ENCODE measurements at places on chromosomes 13 and 19.

DNA sequence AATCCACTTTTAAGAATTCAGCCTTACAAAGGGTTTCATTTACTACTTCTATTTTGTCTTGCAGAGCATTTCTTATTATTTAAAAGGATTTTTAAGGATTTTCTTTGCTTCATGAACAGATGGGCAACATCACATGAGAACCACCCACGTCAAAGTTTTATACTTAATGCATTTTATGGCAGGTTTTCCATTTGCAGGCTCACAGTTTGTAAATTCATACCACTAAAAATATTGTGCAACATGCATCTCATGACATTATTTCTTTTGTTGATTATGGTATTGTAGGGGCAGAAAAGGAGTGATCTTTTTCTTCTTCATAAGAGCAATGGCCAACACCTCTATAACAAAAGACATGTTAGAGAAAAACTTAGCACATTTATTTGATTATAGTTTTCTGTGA is 554.0 kb upstream of the SPRY2 start:
- DNase-seq: no peak

DNA sequence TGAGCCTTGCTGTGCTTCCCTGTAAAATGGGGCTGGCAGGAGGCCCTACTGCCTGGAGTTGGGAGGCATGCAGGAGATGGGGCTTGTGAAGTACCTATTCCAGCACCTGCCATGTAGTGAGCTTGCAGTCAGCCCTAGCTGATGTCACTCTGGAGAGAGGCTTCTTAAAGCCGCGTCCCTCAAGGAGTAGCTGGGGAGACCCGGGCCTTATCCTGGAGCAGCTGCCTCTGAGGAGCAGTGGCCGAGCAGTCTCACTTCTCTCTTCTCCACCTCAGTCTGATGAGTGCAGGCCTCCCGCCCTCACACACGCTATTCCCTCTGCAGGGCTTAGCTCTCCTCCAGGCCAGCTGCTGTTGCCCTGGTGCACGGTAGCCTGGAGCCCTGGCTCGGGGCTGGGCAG is 18.0 kb downstream of the CLASRP start:
- DNase-seq: no peak

GRCh38 chr19:36514012-36514612 is 14.0 kb downstream of the ZNF260 start:
- DNase-seq: no peak

DNA sequence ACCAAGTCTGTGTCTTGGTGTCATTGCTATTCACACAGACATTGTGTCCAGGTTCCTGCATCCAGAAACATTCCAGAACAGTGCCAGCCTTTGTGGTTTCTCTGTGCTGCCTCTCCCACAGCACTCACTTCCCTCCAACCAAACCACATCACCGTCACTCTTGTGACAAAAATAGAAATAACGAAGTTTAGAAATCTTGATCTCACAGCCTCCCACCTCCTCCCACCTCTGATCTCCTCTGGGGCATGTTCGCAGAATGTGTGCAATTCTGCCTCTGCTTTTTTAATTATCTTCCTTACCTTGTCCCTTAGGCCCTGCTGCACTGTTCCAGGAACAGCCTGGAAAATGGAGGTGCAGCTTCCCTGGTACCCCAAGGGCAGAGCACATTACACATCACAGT is 8.7 kb upstream of the SERPINE3 start:
- no peak for DNase-seq

DNA sequence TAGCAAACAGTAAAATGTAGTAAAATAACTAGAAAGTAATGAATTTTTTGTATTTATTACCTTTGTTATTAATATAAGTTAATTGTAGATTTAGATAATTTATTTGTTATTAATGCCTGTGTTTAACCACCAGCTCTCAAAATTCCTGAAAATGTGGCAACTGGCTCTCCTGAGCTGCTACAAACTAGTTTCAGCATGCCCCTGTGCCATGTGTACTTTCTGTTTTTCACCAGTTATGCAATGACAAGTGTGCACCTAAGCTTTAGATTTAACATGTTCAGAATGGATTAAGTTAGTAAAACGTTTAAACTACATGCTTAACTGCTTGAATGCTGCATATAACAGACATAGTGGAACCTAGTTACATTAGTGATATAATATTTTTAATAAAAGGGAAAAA is 88.1 kb downstream of the POSTN start:
- no peak for DNase-seq

DNA sequence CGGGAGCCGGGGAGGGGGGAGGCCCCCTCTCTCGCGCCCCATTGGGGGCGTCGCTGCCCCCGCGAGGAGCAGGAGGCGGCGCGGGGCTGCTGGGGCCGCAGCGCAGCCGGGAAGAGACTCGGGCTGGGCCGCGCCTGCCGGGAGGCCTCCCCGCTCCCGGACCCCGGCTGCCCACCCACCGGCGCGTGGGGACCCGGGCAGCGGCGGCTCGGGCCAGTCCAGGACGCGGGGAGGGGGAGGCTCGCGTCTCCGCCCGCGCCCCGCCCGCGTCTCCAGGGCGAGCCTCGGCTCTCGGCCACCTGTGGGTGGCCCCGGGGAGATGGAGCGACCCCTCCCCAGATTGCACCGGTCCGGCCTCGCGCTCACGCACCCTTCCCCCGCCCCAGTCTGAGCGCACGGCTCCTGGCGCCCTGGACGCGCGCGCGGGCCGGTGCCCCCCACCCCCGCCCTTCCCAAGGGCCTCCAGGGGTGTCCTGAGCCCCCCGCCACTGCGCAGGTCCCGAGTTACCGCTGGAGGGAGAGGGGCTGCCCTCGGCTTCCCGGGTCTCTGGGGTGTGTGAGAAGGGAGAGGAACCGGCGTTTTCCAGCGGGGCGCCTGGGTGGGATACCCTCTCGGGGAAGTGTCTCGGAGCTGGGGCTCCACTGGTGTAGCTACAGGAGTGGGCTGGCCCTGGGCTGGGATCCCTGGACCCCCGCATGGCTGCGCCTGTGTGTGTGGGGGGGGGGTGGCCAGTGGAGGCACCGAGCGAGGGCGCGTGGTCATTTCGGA is 645 bp downstream of the PALM start:
- DNase-seq: no peak

DNA sequence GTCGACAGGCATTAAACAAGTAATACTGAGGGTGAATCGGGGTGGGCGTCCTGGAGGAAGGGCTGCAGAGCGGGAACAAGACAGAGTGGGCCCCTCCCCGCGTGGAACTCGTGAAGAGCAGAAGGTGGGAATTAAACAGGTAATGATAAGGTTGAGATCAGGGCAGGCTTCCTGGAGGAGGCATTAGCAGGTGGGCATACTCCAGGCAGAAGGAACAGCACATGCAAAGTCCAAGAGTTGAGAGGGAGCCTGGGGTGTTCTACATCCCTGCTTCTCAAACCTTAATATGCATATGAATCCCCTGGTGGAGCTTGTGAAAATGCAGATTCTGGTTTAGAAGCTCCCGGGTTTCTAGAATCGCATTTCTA is 23.3 kb downstream of the SLC8A2 start:
- no peak for DNase-seq

GRCh38 chr13:37492741-37493514 is 105.6 kb downstream of the POSTN start:
- DNase-seq: no peak

DNA sequence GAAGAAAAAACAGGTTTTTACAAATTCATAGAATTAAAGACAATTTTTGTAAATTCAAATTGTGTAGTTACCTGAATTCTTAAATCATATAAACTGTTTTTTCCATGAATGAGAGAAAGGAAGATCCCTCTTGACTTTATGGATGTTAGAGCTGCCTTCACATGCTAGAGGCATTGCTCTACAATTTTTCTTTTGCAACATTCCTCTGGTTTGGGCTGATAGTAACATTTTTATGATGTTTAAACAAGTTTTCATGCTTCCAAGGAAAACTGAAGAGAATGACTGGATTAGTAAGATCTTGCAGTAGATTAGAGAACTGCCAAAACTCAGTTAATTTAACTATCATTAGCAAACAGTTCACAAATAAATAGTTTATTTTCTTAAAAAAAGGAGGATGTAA is 250.6 kb downstream of the GPC6 start:
- no peak for DNase-seq

GRCh38 chr13:46492946-46493345 is 60.0 kb upstream of the LRCH1 start:
- DNase-seq: no peak

GRCh38 chr13:41006978-41007743 is 12.0 kb downstream of the ELF1 start:
- DNase-seq: no peak

GRCh38 chr19:14511229-14511593 is 7.0 kb downstream of the DNAJB1 start:
- no peak for DNase-seq

GRCh38 chr13:47420568-47420967 is 523.7 kb upstream of the HTR2A start:
- no peak for DNase-seq

GRCh38 chr13:50460358-50460757 is 383.1 kb downstream of the DLEU7 start:
- DNase-seq: no peak

GRCh38 chr13:44651209-44651608 is 75.1 kb upstream of the TSC22D1 start:
- no peak for DNase-seq

DNA sequence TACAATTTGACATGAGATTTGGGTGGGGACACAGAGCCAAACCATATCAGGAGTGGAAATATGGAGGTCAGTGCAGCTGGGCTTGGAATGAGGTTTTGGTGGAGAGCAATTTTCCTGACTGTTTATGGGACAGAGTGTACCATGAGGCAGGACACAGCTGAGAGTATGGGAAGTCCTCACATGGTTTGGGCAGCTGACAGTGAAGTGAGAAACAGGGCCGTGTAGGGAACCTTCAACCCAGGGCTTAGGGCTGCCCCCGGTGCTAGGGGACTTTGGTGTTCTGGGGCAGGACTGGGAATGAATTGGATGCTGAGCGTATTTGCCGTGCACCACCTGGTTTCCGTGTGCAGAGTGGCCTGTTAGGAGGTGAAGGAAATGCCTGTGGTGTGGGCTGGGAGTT is 6.1 kb downstream of the ZNF548 start:
- DNase-seq: no peak

- DNase-seq: no peak
These were observed 29.4 kb downstream of the KLF12 start for GRCh38 chr13:74104661-74105275.

DNA sequence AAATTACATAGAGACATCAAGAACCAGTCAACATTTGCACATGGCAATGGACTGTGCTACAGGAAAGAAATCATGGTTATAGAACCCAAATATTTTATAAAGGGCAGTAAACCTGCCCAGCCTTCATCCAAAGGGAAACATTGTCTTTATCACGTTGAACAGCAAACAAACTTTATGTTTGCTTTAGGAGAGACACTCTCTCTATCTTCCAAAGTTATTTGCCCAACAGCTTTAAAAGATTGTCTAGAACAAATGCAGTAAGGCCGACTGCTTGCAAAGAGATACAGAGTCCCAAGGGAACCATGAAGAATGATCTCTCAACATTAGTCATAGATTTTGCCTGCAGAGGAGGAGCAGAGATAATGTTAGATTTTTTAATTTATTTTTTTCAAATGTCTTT is 1323.5 kb upstream of the SLC10A2 start:
- no peak for DNase-seq

- DNase-seq: no peak
These were observed 246.7 kb downstream of the RFC3 start for GRCh38 chr13:34064456-34065205.

DNA sequence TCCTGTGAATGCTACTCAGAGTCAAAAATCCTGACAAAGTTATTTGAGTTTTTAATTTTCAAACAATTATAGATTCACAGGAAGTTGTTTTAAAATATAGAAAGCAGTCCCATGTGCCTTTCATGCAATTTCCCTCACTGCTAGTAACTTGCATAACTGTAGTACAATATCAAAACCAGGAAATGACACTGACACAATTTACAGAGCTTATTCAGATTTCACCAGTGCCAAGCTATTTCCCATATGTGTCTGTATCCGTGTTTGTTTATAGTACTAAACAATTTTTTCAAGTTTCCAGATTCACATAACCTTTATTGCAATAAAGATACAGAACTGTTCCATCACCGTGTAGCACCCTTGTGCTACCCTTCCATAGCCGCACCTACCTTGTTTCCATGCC is 934.6 kb downstream of the PCDH17 start:
- no peak for DNase-seq

DNA sequence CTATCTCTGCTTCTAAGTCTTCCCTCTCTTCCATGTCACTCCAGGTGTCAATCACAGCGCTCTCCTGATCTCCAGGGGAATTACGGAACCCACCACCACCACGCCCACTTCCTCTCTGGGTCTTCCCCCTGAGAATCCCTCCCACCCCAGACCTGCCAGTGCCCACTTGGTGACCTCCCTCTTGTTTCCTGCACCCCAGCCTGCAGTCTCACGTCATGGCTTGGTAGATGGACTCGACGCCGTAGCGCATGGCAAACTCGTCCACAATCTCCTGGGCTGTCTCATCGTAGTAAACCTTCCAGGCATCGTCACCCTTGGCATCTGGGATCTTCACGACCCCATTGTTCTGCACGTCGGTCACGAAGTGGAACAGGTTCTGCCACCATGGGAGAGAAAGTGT is 47.0 kb downstream of the UNC13A start:
- DNase-seq: no peak

DNA sequence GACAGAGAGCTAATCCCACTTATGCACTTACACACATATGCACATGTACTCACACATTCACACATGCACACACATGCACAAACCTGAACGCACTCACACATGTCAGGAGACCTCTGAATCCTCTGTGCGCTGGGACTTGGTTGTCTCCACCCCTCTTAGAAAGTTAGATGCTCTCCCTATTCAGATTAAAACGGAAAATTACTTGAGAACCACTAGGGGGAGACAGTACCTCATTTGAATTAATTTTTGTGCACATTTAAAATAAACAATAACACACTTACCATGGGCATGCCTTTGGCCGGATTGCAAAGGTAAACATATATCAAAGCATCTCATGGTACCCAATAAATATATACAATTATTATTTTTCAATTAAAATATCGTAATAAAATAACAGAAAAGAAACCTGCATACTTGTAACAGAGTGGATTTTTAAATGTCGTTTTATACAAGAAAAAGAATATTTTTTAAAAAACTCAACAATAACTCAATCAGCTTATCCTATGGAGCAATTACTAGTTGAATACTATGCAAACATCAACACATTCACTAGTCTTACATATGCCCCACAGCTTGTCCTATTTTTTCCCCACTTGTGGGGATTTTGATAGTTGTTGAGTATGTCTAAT is 9.5 kb upstream of the LILRB4 start:
- DNase-seq: peak; percentile 33

GRCh38 chr13:85095418-85096272 is 703.6 kb downstream of the SLITRK6 start:
- DNase-seq: no peak

All from CD4-positive, alpha-beta T cell treated with Interleukin-4 for 1 hour (primary cell).